ENCODE measurements at places on chromosomes 2 and 18. TPM values are rescaled to one million over a fixed set of nuclear protein-coding genes. Genes with fewer than 3 reads are reported as not detected.

The ELOA2 gene
- not detected for total RNA-seq

The RGPD4 gene
- not detected for total RNA-seq

The PLGLB2 gene
- 0.20 TPM for total RNA-seq

The CFAP65 gene
- not detected for total RNA-seq

The CFC1 gene
- not detected for total RNA-seq

The WIPF1 gene
- 3.1 TPM for total RNA-seq

The DNAJC27 gene
- 2.2 TPM for total RNA-seq

The PEX13 gene
- 20.4 TPM for total RNA-seq

The ERCC3 gene
- 19.0 TPM for total RNA-seq

The TRIM54 gene
- 0.16 TPM for total RNA-seq

The KCNK3 gene
- total RNA-seq = 0.44 TPM

The DYNAP gene
- total RNA-seq = 26.2 TPM

The LAPTM4A gene
- total RNA-seq = 85.4 TPM

The EVX2 gene
- not detected for total RNA-seq

The XDH gene
- 39.7 TPM for total RNA-seq

The DDX18 gene
- total RNA-seq = 31.1 TPM

The PLA2R1 gene
- 6.2 TPM for total RNA-seq

The ABCA12 gene
- total RNA-seq = 14.2 TPM

The C2orf15 gene
- total RNA-seq = 1.9 TPM

The DAW1 gene
- total RNA-seq = not detected

The PER2 gene
- total RNA-seq = 18.7 TPM

The ALK gene
- 0.04 TPM for total RNA-seq

The RAPH1 gene
- 27.7 TPM for total RNA-seq

The PRSS56 gene
- not detected for total RNA-seq

The TNFAIP6 gene
- 0.20 TPM for total RNA-seq

The MC2R gene
- total RNA-seq = not detected

The CASP8 gene
- 22.5 TPM for total RNA-seq

The IGFBP5 gene
- total RNA-seq = 34.9 TPM

The SERPINB12 gene
- 0.60 TPM for total RNA-seq

The KCNF1 gene
- total RNA-seq = not detected

The PROKR1 gene
- not detected for total RNA-seq

The RESP18 gene
- not detected for total RNA-seq

The FOXI3 gene
- not detected for total RNA-seq

The FAM237A gene
- total RNA-seq = not detected

The CYS1 gene
- 0.52 TPM for total RNA-seq

The CABYR gene
- total RNA-seq = 1.4 TPM

The CDKL4 gene
- total RNA-seq = 0.28 TPM

The CTAGE1 gene
- total RNA-seq = not detected

The FZD7 gene
- 3.0 TPM for total RNA-seq

The ZNF385B gene
- 0.32 TPM for total RNA-seq

The NMUR1 gene
- total RNA-seq = 0.08 TPM

The PID1 gene
- total RNA-seq = 1.2 TPM

The LYG1 gene
- 0.20 TPM for total RNA-seq

The NCKAP1 gene
- total RNA-seq = 121 TPM

The GPR35 gene
- total RNA-seq = 0.24 TPM
